Activated naive CD8-positive, alpha-beta T cell treated with anti-CD3 and anti-CD28 coated beads, Interleukin-2, amount 10 ng/mL, durations not matched to agents 7 days and 5 days (primary cell): ENCODE measurements at places on chromosomes 3 and 15. TPM values are rescaled to one million over a fixed set of nuclear protein-coding genes. Genes with fewer than 3 reads are reported as not detected.

Gene CLEC3B
- not detected for total RNA-seq

GRCh38 chr3:121488628-121489027, 57.2 kb downstream of the POLQ start:
- H3K36me3 ChIP-seq = peaks cover 35% of the 10 kb centered on the region
- H3K4me1 ChIP-seq = no peaks in the 10 kb centered on the region
- no peak for DNase-seq
- no peaks in the 10 kb centered on the region for H3K27me3 ChIP-seq
- no peak overlapping the region for H3K4me3 ChIP-seq

Gene ISLR2
- total RNA-seq = not detected

- H3K36me3 ChIP-seq = no peaks in the 10 kb centered on the region
- H3K4me1 ChIP-seq = no peaks in the 10 kb centered on the region
- peaks cover 9% of the 10 kb centered on the region for H3K27me3 ChIP-seq
- DNase-seq = no peak
- no peak overlapping the region for H3K4me3 ChIP-seq
- H3K27ac ChIP-seq = no peak overlapping the region
These were observed 1.3 kb upstream of the ARL14 start for GRCh38 chr3:160675566-160676124.

Gene RBP2
- not detected for total RNA-seq

DNA sequence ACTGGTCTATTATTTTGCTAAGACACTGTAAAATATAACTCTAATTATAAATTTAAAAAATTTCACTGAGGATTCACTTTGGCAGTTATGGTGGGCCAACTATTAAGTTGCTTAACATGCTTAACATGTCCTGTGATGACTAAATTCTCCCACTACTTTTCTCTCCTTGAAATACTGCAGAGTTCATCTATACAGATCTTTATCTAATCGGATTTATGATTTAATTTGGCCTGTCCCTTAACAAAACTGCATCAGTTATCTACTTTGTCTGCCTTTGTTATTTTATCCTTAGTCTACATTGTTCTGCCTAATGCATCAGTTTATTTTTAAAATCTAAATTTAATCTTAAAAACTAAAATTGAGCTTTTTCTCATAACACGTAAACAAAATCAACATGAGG, 26.4 kb downstream of the CD96 start:
- DNase-seq = no peak
- no peak overlapping the region for H3K4me3 ChIP-seq
- peaks cover 58% of the 10 kb centered on the region for H3K4me1 ChIP-seq
- no peak overlapping the region for H3K27ac ChIP-seq
- H3K27me3 ChIP-seq = no peaks in the 10 kb centered on the region
- H3K36me3 ChIP-seq = peaks cover 56% of the 10 kb centered on the region

Gene KCNAB1
- total RNA-seq = 0.09 TPM

Gene EOMES
- total RNA-seq = 35.5 TPM

Gene GP9
- not detected for total RNA-seq

Gene SMCO1
- total RNA-seq = not detected

DNA sequence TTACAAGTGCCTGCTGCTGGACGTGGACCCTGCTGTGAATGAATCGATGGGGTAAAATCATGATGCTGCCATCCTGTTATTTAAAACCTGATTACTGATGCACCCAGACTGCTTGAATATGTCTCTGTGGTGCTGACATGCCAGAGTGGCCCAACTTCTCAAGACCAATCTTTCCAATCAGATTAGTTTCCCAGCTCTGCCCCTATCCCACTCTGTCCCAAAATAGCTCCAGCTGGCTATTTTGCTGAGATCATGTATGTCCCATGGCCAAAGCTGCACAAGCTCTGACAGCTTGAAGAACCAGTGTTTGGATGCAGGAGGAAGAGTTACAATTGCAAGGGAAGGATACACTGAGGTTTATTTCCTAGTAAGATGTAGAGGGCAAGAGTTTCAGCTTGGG, 153.6 kb downstream of the TMEM108 start:
- H3K4me1 ChIP-seq = no peaks in the 10 kb centered on the region
- H3K36me3 ChIP-seq = no peaks in the 10 kb centered on the region
- no peak overlapping the region for H3K27ac ChIP-seq
- no peak for DNase-seq
- H3K4me3 ChIP-seq = no peak overlapping the region
